ENCODE measurements at places on chromosomes 12 and 14.

- no peak for DNase-seq
Observed at GRCh38 chr12:80715713-80716249, 931 bp upstream of the MYF5 start.

DNA sequence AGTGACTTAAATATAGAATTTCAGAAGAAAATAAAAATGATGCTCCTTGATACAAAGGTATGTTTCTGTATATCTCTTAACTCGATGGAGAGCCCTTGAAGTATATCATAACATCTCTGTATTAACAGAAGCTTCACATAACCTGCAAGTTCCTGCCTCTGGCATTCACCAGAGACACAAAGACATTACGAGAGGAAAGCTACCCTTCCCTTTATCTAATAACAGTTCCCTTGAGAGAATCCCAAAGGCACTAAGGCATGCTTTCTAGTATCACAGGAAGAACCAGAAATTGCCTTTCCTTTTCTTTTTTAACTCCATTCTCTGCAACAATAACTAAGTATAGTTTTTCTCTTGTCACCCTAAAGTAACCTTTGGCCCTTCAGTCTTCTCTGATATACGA, 164.5 kb downstream of the MGAT4C start:
- no peak for DNase-seq

DNA sequence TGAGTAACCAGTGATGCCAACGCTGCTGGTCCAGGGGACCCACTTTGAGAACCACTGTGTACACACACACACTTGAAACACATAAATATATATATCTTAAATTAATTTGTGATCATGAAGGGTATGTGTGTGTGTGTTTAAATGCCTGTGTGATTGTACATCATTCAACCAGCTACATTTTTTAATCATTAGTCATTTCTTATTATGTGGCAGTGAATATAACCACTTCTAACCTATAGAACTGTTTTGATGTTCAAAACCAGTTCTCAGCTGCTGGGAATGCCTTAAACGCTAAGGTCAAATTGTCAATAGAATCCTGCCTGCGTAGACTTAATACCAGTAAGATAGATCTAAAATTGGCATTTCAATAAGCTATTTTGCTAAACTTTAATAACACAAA, 330.0 kb downstream of the SYT1 start:
- no peak for DNase-seq

- DNase-seq, result no peak
Observed at GRCh38 chr12:43396671-43397070, 155.3 kb downstream of the ADAMTS20 start.

GRCh38 chr12:52086366-52086765, 6.9 kb downstream of the SMIM41 start:
- DNase-seq, result peak; percentile 25

- no peak for DNase-seq
Observed at GRCh38 chr14:78857974-78858373, 687.8 kb downstream of the NRXN3 start.

DNA sequence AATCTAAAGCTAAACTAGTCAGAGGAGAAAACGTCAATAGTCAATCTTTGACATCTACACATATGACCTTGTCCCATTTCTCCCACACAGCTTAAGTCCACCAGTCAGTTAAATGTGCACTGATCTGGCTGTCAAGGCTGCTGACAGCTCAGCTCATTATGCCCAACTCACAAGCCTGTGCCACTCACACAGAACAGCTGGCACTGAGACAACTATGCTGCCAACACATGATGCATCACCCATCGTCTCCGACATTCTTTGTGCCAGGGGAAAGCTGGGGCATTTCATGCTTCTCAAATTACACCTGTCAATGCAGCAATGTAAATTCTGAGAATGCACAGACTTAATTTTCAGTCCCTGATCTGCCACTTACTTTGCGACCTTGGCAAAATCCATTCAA, 25.3 kb downstream of the GNS start:
- DNase-seq, result peak; percentile 15

DNA sequence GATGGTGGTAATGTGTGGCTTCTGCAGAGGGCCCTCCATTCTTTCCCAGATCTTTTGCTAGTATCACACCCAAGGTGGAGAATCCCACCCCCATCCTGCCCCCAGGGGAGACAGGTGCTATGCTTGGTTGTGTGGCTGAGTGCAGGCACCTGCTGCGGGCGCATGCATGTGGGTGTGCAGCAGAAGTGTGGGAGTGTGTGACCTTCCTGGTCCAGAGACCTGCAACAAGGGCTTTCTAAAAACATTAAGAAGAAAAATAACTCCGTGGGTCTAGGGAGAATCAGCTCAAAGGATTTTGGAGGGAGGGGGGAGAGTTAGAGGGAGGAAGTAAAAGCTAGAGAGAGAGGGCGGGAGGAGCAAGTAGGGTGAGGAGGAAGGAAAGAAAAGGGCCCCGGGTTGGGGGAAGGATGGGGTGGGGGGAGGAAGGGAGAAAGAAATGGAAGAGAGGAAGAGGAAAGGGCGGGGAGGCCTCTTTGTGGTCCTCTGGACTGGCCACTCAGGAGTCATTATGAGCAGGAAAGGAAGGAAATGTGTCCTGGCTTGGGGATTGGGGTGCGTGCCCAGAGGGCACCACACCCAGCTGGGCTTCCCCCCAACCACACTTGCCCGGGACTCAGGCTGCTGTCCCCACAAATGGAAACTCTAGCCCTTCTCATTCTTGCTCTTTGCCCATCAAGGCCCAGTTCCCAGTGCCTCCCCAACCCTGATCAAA, 3.1 kb upstream of the FIGNL2 start:
- no peak for DNase-seq

GRCh38 chr12:9793779-9794395, 33.2 kb upstream of the CD69 start:
- DNase-seq, result no peak

- no peak for DNase-seq
Observed at GRCh38 chr12:20345866-20346265, 22.5 kb upstream of the PDE3A start.

DNA sequence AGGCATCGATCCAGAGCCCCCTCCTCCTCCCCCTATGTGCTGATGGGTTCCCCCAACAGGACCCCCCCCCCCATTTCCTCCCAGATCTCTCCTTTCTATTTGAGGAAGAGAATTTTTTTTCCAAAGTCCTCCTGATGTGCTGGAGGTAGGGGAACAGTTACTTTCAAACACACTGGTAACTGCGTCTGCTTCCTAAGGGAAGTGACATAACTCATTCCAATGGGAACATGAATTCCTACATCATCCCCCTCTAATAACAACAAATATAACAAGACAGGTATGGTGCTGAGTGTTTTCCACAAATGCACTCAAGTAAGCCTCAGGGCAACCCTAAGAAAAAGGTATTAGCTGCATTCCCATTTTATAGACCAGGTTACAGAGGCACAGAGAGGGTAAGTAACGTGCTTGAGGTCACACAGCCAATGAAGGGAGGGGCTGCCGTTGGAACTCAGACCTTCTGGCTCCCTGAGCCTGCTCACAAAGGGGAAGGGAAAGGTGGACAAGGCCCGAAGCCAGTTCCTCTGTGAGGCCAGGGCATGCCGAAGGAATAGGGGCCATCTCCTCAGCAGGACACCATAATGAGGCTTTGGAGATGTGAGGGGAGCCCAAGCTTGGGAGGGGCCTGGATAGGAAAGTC, 121.1 kb upstream of the NCOR2 start:
- no peak for DNase-seq
